ENCODE measurements at places on chromosomes 4 and X. TPM values are rescaled to one million over a fixed set of nuclear protein-coding genes. Genes with fewer than 3 reads are reported as not detected.

Gene KIF4A
- 5.9 TPM for total RNA-seq

- DNase-seq = no peak
Measured at GRCh38 chr4:8878421-8878820, 6.8 kb upstream of the HMX1 start.

Gene ACSL4
- 68.4 TPM for total RNA-seq

DNA sequence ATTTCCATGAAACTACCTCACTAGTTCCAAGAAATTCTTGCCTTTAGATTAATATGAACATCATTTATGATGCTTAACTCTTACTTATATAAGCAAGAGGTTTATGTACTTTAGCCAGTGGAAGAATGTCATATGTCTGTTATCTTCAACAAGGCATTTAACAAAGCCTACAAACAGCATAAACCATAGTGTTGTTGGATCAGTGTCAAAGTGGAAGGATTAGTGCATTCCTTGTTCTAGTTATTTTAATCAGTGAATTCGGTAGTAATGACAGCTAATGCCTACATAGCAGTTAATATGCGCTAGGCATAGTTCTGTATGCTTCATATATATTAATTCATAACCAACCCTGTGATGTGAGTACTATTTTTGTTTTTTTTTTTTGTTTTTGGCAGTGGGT is 3.1 kb downstream of the PI4K2B start:
- no peak for DNase-seq

DNA sequence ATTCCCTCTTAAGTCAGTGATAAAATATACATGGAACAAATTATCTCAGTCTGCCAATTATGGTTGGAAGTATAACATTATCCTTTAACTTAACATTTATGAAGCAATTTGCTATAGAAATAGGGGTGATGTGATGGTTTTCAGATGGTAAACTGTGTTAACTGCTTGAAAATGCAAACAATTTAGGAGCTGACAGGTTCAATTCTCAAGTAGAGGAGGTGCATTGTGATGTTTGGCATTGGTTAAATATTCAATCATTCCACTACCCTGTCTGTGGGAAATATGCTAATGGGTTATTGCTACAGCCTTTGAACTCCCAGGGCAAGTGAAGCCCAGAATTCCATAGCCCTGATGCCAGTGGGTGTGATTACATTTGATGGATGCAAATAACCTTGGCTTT is 243.4 kb upstream of the GK2 start:
- DNase-seq = no peak

DNA sequence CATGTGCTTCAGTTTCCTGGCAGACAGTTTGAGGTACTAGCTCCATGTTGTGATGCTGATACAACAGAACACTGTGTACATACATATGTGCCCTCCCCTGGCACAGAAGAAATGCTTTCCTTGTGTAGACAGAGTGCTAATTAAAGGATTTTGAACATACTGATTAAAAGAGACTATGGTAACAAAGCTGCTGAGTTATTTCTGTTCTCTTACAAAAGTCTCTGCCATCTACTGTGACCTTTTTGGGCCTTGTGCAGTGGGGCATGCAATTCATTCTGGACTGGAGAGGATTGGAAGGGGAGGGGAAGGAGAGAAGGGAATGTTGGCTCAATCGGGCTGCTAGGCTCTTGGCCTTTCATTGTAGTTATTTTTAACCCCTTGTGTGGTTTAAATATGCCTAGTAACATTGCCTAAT is 6.0 kb downstream of the PDLIM5 start:
- DNase-seq = no peak

DNA sequence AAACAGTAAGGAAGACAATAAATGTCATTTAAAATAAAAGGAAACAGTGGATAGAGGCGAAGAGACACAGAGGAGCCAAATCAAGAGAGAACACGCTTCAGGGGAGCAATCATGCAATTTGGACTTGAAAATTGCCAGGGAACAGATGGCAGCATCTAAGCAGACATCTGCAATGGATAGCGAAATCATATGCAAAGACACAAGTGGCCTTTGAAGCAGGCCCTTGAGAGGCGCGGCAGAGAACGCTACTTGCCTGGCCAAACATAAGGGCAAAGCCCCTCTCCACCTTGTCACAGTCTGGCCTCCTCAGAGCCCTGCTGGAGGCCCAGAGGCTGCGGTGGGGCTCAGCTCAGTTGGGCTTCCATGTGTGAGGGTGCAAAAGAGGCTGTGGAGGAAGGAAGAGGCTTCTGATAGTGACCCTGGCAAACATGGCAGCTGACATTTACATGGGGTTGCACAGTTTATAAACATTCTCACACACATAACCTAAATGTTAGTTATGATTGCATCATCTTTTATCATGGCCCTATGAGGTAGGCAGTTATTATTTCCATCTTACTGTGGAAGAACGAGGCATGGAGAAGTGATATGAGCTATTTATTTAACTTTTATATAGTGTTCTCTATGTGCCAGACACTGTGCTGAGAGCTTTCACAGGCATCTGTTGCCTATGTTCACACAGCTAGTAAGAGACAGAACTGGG is 18.3 kb downstream of the ADGRG4 start:
- DNase-seq = no peak

DNA sequence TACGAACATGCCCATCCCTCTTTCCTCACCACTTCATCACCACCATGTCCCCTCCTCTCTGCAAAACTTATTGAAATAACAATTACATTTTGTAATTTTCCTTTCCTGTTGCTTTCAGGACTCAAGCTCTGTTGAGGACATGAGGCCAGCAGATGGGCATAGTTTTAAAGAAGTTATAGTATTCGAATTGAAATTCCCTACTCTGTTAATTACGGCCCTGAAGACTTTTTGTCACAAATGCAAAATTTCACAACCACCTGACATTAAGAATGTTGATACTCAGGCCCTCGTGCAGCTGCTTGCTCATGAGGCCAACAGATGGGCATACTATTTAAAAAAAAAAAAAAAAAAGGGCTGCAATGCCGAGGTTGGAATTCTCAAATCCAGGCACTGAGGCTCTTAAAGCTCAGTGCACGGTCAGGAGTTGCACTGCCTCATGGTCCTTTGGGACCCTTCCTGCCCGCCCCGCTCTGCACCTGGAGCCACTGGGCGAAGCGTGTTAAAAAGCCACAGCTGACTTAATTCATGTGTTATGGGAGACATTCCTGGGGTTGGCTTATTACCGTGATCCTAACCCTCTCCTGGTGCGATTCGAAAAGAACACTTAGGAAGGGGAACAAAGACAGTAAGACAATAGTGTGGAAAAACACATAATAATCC is 34.2 kb upstream of the FAT1 start:
- DNase-seq = no peak

DNA sequence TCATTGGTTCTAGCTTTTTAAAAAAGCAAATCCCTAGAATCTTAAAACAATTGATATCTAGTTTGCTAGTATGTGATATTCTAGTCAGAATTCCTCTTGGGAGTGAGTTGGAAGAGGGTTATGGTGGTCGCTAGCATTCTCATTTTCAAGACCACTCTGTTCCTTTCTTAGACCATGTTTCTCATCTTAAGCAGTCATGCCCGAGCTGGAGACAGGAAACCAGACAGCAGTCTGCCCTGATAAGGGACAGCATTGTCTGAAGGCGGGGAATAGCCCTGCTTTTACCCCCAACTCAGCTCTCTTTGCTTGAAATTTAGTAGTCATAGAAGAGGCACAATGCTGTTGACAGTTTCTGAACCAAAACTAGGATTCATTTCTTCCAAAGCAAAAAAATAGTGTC is 5.2 kb downstream of the KLF3 start:
- DNase-seq = no peak

Data from osteocyte (in vitro differentiated cells).